ENCODE measurements at places on chromosomes 13 and 19.

GRCh38 chr19:13493516-13494310 lies 12.6 kb downstream of the CACNA1A start:
- DNase-seq, result no peak

GRCh38 chr19:7007859-7008258 lies 13.4 kb downstream of the MBD3L2B start:
- DNase-seq, result no peak

GRCh38 chr13:114099918-114100445 lies 32.4 kb downstream of the RASA3 start:
- DNase-seq, result no peak

- no peak for DNase-seq
These were observed 67.4 kb upstream of the CLDN10 start for GRCh38 chr13:95485045-95485517.

- DNase-seq, result no peak
These were observed 640.1 kb upstream of the KLF12 start for GRCh38 chr13:74774264-74774663.

DNA sequence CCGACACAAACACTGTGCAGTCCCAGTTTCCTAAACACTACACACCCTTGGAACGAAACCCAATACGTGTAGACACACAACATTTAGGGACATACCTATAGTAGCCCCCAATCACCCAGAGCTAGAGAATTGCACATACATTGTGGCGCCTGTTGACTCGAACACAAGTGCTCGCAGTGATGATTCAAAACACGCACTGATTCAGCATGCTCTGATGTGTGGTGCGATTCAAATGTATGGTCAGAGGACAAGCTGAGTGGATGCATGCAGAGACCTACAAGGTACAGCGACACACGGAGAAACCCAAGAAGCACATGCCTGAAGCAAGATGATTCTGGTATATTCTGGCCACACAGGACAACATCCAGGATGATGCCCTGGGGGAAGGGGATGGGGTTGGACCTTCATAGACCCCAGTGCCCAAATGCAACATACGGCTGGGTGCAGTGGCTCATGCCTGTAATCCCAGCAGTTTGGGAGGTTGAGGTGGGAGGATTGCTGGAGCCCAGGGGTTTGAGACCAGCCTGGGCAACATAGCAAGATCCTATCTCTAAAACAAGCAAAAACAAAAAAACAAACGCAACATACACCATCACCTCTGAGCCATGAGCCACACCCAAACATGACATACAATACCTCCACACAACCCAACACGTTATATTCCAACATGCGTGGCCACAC lies 997 bp upstream of the KCNN4 start:
- no peak for DNase-seq

DNA sequence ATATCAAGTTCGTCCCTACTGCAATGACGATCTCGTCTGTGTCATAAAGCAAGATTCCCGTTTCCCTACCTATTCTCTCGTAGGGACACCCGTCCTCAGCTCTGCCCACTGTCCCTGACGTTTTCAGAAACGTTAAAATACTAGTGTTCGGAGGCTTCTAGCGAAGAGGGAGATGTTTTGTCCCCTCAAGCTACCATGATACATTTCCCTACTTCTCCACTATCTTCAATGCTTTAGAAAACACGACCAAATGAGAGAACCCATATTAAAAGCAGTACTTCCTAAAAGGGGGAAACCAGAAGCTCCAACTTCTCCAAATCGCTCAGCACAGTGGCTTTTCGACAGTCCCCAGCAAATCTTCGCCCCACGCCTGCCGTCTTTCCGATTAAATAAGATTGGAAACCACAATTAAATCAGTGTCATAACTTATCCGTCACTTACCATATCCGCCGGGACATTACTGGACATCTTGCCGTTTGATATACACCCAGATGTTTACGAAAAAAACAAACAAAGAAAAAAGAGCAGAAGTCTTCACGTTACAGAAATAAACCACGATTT lies 1.3 kb downstream of the UBL3 start:
- peak; percentile 21 for DNase-seq

GRCh38 chr19:54173951-54174834 lies 1.2 kb upstream of the TMC4 start:
- DNase-seq, result no peak

DNA sequence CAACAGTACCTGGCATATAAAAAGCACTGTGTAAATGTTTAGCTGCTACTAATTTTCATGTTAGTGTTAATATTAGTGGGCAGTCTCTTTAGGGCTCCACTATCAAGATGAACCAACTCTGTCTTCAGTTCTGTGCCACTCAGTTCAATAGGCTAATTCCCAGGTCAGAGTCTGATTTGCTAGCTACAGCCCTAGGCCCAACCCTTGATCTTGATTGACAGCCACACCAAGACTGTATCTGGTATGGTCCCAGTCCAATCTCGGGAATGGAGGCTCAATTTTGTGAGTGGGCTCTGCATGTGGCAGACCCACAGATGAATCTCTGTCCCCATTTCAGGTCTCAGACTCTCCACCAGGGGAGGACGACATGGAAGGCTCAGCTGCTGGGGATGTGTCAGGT lies 46.1 kb downstream of the MAP4K1 start:
- no peak for DNase-seq

DNA sequence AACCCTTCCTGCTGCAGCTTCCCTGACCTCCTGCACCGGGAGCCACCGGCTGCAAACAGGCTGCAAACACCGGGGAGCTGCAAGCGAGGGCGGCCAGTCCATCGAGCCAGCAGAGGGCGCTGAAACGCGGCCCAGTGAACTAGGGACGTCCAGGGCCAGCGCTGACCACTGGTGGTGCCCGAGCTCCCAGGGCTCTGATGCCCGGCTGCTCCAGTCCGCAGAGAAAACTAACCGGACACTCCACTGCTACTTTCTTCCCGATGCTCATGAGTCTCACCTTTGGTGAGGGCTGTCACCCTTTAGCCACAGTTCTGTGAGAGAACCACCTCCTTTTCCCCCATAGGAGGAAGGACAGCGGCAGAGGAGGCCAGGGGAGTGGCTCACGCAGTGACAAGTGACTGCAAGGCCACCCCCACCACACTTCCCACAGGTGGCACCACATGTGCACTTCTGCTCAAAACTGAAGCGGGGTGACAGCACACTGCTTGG lies 82.8 kb upstream of the MTIF3 start:
- peak; percentile 27 for DNase-seq

DNA sequence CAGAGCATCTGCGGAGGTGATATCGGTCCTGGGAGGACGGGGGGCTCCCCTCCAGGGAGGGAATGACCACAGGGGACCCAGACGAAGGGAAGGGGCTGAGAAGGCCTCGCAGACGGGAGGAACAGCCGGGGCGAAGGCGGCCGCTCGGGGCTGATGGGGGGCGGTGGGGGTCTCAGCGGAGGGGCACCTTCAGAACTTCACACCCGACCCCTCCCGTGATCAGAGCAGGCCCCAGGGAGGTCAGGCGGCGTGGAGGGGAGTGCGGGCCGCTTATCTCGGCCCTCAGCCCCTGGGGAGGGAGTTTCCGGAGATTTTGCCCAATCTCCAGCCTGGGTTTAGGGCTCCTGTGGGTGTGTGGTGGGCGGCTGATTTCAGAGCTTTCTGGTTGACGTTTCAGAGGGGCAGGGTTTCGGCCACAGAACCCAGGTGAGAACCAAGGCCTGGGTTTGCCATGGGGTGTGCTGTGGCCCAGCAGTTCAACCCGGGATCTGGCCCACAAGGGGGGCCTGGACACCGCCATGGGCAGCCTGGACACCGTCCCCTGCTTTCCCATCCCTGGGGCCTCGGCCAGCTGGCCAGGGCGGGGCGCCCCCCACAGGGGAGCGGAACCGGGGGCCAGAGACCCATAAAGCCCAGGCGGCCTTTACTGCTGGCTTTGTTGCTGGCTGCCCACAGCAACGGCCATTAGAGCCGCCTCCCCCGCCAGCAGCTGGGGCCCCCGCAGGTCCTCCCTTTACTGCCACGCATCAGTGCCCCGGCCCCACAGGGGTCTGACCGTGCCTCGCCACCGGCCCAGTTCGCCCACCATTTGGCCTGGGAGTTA lies 29.0 kb downstream of the ARID3A start:
- DNase-seq, result no peak

DNA sequence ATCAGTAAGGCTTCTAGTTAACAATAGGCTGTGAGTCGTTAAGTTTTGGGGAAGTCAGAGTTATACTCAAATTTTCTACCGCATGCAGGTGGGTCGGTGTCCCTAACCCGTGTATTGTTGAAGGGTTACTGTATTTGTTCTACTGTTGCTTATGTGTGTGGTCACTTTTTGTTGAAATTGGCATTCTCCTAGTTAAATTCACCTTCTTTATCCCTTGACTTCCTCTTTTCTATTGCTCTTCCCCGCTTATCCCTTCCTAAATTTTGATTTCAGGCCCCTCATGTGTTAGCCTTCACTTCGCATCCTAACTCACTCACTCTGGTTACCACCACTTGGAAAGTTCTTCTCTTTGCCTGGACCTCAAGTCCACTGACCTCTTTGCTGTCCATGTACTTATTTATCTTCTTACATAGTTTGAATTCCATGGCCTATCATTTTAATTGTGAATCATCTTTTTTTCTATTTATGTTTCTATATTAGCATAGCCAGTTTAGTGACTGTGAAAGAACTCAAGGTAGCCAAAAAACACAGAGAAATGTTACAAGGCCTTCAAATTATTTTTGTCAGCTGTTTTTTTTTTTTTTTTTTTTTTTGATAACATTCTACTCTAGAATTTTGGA lies 52.9 kb downstream of the NDFIP2 start:
- DNase-seq, result no peak

DNA sequence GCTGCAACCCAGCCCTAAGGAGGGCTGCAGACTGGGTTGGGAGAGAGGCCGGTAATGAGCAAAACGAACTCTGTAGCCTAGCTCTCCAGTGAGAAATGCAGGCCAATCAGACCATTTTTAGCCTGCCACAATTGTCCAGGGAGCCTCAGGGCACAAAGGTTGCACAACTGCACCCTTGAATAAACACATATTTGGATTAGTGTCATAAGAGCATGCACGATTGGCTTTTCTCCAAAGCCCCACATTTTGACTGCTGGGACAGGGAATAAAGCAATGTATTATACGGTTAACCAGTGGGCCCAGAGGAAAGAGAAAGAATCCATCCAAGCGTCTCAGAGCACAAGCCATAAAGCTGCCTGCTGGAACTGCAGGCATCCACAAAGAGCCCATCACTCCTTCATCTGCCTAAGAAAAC lies 729.4 kb upstream of the SGCG start:
- no peak for DNase-seq

DNA sequence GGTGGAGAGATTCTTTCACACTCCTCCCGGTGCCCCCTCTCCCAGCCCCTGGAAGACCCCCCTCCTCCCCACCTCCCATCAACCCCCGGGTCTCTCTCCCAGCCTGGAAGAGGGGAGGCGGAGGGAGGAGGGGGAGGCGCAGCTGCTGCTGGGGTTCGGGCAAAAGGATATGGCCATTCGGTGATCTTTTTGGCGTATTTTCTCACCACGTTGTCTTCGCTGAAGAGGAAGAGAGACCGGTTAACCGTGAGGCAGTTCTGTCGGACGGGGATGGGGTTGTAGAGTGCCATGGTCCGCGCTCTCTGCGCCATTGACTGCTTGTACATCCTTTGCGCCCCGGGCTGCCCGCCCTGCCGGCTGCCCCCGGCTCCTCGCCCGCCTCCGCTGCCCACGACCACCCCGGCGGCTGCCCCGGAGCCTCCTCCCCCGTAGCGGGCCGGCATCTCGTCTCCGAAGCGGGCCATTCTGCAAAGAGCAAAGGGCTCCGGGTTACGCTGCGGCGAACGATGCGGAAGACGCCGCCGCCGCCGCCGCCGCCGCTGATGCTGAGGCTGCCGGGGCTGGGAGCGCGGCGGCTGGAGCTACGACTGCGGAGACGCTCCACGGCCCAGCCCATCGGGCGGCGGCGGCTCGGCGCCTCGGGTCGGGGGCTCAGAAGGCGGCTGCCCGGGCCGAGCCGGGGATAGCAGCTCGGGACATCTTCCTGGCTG lies 363 bp downstream of the CACNA1A start:
- DNase-seq, result peak; percentile 9

DNA sequence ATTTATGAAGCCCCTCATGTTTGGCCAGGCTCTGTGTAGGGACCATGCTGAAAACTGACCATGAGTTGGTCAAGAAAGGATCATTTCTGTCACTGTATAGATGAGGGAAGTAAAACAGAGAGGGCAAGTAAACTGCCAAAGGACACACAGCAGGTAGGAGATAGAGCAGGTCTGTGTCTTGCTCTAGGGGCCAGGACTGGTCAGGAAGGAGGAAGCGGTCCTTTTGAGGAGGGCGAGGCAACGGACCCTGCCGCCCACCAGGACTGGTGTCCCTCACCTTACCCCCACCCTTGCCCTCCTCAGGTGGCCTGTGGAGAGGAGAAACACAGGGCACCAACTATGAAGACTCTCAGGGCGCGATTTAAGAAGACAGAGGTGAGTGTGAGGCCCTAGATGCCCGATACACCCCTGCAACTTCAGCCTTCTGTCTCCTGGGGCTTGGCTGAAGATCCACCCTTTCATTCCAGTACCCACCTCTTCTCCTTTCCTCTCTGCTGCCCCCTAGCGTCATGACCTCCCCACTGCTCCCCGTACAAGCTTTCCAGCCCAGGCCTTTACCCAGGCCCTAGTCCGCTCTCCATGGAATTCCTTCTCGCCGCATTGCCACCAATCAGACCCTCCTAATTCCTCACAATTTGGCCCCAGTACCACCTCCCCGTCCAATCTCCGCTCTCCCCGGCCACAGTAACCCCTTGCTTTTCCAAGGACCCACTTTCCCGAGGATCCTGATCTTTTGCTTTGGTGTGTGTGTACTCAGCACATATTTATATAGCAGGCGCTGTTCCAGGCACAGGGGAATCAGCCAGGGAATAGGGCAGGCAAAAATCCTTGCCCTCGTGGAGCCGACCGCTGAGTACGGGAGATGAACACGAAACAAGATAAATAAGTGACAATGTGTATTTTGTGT lies 3.9 kb downstream of the ANKRD24 start:
- DNase-seq, result no peak

GRCh38 chr13:43411741-43412140 lies 375.0 kb downstream of the ENOX1 start:
- peak; percentile 39 for DNase-seq

DNA sequence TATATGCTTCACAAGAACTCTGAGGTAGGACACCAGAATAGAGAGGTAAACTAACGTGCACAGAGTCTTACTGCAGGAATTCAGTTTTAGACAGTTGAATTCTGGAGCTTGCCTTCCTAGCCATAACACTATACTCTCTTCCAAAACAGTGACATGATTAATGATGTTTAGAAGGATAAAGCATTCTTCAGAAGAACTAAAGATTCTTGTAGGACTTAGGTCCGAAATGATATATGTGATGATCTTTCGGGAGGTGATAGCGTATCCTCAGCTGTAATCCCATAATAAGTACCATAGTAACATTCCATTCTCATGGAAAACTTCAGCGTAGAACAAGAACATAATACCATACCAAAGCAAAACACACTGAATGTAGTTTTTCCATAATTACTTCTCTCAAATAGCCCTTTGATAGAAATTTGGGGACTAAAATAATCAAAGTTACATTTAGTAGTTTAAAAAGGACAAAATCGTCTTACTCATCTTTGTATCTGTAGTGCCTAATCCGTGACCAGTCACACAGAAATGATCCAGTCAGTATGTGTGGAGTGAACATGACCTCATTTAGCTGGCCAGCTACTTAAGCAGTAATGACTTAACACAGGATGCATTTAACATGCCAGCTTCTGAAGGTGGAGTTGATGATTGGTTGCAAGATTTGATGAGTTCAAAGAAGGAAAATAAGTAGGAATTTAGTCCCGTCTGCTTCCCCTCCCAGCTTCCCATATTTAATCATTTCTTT lies 38.4 kb downstream of the PIBF1 start:
- DNase-seq, result no peak

GRCh38 chr19:2337329-2337707 lies 8.8 kb downstream of the SPPL2B start:
- peak; percentile 74 for DNase-seq

- DNase-seq, result no peak
These were observed 5.6 kb downstream of the APC2 start for GRCh38 chr19:1455336-1456120.

- DNase-seq, result no peak
These were observed 9.5 kb upstream of the MED26 start for GRCh38 chr19:16637535-16637934.
